NCI-H1092 (cell line): ENCODE measurements at places on chromosomes 1 and 21.

DNA sequence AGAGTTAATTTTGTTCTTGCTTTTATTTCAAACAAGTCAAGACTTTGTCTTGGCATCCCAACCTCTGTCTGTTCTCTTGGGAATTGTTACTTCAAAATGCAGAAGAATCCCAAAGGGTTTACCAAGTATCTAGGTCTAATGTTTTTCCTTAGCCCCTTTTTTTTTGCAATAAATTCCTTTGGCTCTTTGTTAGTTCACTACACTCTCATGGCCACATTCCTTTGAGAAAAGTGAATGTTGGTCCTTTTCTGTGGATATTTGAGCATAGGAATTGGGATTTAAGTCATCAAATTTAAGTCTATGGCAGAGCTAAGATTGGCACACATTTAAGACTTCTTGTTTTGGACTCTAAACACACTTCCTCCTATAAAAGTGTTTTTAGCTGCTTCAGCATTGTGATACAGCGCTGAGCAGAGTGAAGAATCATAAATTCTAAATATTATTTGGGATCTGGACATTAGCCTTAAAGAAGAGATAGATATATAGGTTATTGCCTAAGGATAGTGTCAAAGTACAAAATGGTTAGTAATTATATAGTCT, 1.9 kb downstream of the BTF3L4 start:
- DNase-seq = no peak

GRCh38 chr1:159008744-159009188, 941 bp upstream of the IFI16 start:
- DNase-seq = no peak

GRCh38 chr1:241225741-241226140, 131.3 kb downstream of the RGS7 start:
- DNase-seq = peak; percentile 32

- DNase-seq = peak; percentile 48
Observed at GRCh38 chr1:203428981-203429599, 46.5 kb upstream of the PRELP start.

- no peak for DNase-seq
Observed at GRCh38 chr1:19599810-19600209, 44.3 kb upstream of the NBL1 start.

GRCh38 chr1:67556297-67556900, 126.2 kb upstream of the SERBP1 start:
- no peak for DNase-seq

DNA sequence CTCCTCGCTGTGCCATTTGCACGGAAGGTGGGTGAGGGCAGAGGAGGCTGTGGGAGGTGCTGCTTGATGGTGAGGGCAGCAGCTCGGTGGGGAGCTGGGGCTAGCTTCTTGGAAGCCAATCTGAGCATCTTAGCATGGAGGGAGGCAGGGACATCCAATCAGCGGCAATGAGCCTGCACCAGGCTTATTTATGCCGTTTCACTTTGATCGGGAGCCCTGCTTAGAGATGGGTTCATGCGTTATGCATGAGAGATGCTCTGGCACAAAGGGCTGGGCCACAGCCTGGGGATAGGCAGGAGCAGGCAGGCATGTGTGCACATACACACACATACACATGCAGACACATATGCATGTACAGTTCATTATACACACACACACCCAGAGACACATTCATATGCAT, 220.2 kb downstream of the GRIK3 start:
- DNase-seq = no peak

- DNase-seq = no peak
Observed at GRCh38 chr1:40952744-40953315, 26.7 kb upstream of the CTPS1 start.

GRCh38 chr1:24178407-24178806, 8.7 kb downstream of the IFNLR1 start:
- no peak for DNase-seq

- DNase-seq = peak; percentile 2
Observed at GRCh38 chr1:67429528-67430357, 459 bp downstream of the SERBP1 start.

GRCh38 chr1:41612953-41613352, 128.5 kb upstream of the EDN2 start:
- no peak for DNase-seq

- DNase-seq = no peak
Observed at GRCh38 chr1:118338936-118339335, 153.9 kb upstream of the SPAG17 start.

- DNase-seq = no peak
Observed at GRCh38 chr1:220717800-220718640, 27.9 kb downstream of the C1orf115 start.

DNA sequence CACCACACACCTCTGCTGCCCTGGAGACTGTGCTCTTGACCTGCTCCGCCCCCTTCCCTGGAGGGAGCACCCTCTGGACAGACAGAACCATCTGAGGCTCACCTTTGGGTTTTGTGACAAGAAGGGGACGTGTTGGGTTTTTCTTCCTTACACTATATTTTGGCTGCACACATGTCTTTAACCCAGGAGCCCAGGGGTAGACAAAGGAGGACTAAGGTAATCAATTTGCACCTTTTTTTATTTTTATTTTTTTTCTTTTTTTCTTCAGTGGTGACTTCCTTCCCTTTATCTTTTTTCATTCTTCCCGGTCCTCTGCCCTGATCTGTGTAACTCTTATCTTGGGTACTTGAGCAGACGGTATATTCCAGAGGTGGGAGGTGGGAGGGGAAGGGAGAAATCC, 8.5 kb upstream of the TXLNA start:
- no peak for DNase-seq

DNA sequence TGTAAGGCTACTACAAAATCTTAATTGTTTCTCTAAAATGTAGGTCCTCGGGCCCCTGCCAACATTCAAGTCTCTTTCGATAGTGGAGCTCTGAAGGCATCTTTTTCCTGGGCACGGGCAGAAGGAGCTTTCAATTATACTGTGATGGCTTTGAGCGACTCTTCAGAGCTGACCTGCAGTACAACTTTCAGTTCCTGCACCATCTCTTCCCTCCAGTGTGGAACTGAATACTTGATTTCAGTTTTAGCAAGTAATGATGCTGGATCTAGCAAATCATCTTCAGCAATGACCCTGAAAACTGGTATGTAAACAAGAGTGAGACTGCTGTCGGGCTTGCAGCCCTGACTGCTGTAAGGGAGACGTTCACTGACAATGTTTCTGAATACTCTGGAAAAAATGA, 9.6 kb downstream of the FNDC7 start:
- no peak for DNase-seq

DNA sequence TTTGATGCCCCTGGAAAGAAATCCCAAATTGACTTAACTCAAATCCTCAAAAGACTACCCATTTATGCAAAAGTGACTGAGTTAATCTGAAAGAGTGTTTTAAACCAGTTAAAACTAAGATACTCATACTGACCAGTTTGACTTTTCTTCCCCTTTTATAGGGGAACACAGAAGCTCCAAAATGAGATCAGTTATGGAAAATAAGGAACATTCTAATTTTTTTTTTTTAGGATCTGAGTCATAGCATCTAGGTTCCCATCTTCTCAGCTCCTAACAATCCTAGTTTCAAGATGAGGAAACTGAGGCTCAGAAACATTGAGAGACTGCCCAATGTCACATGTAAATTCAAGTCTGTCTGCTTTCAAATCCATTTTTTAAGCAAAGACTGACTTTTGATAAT, 231.1 kb upstream of the RUNX1 start:
- no peak for DNase-seq

GRCh38 chr1:56921479-56921878, 44.3 kb downstream of the C8B start:
- no peak for DNase-seq

- no peak for DNase-seq
Observed at GRCh38 chr1:25579292-25580252, 36.2 kb downstream of the LDLRAP1 start.

DNA sequence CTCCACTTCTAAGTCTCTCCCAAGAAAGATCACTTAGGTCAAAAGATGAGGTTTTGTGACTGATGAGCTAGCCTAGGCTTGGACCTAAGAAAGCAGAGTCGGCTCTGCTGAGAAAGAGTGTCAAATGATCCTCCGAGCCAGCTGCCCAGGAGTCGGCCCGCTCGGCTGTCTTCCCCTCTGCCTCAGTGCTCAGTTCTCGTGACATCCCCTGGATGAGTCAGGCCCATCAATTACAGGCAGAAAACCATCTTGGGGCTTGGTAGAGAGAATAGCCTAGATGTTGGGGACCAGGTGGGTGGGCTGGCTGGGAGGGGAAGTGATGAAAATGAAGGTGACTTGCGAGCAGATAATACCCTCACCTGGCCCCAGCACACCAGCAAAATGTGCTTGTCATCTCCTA, 60.5 kb downstream of the SLC66A1 start:
- DNase-seq = no peak

DNA sequence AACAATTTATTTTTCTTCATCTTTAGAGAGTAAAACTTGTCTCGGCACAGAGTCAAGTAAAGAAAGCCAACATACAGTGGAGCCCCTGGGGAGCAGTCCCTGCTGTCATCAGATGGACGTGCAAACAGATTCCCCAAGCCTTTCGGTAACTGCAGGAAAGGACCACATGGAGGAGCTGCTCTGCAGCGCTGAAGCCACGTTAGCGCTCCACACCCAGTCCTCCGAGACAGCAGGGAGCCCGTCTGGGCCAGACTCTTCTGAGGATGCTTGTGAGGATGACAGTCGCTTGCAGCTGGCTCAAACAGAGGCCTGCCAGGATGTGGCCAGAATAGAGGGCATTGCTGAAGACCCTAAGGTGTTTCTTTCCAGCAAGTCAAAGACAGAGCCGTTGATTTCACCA, 77.1 kb upstream of the SCCPDH start:
- no peak for DNase-seq

DNA sequence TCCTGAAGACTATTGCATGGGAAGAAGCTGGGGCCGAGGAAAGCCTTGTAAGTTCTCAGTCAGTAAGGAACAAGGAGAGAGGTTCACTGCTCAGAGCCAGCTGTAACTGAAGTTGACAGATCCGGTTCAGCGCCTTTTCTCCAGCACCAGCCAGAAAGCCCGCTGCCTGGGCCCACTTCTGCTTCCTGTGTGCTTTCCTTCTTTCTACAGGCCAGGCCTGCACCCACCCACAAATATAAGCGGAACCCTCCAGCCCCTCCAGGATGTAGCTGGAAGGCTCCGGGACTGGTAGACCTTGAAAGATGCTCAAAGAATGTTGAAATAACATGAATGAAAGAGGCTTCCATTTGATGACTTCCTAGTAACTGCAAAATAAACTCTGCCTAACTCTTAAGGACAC, 38.8 kb downstream of the PARP1 start:
- no peak for DNase-seq

DNA sequence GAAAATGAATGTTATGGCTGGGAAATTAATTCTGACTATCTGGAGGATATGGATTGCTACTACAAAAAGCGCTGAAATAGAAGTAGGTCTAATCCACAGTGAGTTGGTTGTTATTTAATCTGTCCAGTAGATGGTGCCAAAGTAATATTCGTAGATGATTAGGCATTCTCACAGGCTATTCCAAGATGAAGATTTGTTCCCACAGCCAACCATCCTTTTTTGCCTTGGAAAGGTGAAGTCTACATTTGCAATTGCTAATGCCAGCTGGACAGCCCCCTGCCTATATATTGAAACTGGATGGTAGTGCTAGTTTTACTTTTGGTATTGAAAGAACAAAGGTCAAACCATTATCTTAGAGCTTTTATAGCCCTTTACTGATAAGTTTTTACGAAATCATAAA, 43.8 kb downstream of the RBM11 start:
- no peak for DNase-seq

GRCh38 chr1:171292799-171293198, 21.2 kb upstream of the FMO4 start:
- no peak for DNase-seq

DNA sequence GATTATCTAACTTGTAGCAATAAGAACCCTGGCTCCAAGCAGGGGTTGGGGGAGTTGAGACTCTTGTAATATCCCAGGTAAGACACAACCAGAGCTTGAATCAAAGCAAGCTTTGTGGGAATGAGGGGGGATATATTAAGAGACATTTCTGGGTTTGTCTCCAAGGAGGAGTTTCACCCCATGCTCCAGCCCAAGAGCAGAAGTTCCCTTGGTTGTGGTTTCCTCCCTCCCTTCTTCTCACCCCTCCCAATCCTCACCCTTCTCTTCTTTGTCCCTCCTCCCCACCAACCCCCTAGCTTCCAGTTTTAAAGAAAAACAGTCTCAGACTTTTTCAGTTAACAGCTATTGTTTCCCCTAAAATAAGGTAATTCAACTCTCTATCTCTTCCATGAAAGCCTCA, 11.9 kb downstream of the TRAF3IP3 start:
- DNase-seq = no peak

- no peak for DNase-seq
Observed at GRCh38 chr1:187294421-187295201, 465.9 kb downstream of the PLA2G4A start.

DNA sequence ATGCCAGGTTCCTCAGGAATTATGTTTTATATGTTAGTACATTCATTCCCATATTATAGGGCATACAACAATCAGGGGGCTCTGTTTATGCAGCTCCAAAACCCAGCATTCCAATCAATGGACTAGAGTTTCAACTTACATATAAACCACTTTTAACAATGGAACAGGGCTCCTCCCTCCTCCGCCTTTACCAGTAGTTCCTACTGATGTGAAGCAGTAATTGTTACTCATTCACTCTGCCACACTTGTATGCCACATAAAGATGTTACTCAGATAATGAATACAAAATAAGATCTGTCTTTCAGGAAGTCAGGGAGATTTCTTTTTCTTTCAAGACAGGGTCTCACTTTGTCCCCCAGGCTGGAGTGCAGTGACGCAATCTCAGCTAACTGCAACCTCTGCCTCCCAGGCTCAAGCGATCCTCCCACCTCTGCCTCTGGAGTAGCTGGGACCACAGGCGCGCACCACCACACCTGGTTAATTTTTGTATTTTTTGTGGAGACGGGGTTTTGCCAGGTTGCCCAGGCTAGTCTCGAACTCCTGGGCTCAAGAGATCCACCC, 17.1 kb downstream of the ZNF281 start:
- no peak for DNase-seq

- no peak for DNase-seq
Observed at GRCh38 chr1:233253832-233254331, 41.6 kb downstream of the PCNX2 start.

GRCh38 chr1:31955917-31956736, 18.0 kb upstream of the PTP4A2 start:
- DNase-seq = no peak

DNA sequence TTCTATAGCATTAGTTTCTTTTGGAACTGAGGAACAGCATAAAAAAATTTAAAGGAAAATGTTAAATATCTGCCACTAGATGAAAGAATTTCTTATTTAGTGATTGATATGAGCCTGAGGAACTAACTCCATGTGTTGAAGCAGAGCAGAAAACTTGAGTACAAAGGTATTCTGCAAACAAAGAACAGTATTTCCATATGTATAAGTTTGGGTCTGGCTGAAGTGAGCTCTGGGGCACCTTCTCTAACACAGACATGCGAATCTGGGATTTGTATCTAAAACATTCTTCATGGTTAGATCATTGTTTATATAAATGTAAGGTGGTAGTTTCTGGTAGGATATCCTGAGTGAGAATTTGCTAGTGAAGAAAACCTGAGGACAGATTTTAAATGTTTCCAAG, 123.2 kb downstream of the TYW3 start:
- DNase-seq = no peak
